ENCODE measurements at places on chromosomes 1 and 21. TPM values are rescaled to one million over a fixed set of nuclear protein-coding genes. Genes with fewer than 3 reads are reported as not detected.

HAO2 gene
- total RNA-seq, result not detected

SPRR2G gene
- not detected for total RNA-seq

MACF1 gene
- 37.8 TPM for total RNA-seq

F13B gene
- not detected for total RNA-seq

B3GALT5 gene
- 0.18 TPM for total RNA-seq

FCGR3B gene
- total RNA-seq, result not detected

TNN gene
- total RNA-seq, result not detected

C1orf122 gene
- 55.2 TPM for total RNA-seq

GREM2 gene
- total RNA-seq, result 0.14 TPM

AMY1B gene
- total RNA-seq, result not detected

ZBTB8B gene
- total RNA-seq, result not detected

IL10 gene
- not detected for total RNA-seq

SPRR5 gene
- total RNA-seq, result not detected

PBX1 gene
- 15.9 TPM for total RNA-seq

GPR61 gene
- not detected for total RNA-seq

CXADR gene
- 12.2 TPM for total RNA-seq

Measured in A549 treated with Mapracorat at 1 μM for 4 hours (cell line).